ENCODE measurements at places on chromosomes 4 and X. TPM values are rescaled to one million over a fixed set of nuclear protein-coding genes. Genes with fewer than 3 reads are reported as not detected.
A peak's percentile ranks its signal among the peaks of the same experiment; 100 is the strongest.

The MAD2L1 gene
- 28.5 TPM for total RNA-seq

The ATP2B3 gene
- not detected for total RNA-seq

The CLDN22 gene
- not detected for total RNA-seq

The CXCL1 gene
- total RNA-seq: 1.3 TPM

The CD38 gene
- not detected for total RNA-seq

The ADH6 gene
- total RNA-seq: not detected

The CYLC1 gene
- total RNA-seq: not detected

The MAGEA4 gene
- total RNA-seq: not detected

The GABRQ gene
- not detected for total RNA-seq

DNA sequence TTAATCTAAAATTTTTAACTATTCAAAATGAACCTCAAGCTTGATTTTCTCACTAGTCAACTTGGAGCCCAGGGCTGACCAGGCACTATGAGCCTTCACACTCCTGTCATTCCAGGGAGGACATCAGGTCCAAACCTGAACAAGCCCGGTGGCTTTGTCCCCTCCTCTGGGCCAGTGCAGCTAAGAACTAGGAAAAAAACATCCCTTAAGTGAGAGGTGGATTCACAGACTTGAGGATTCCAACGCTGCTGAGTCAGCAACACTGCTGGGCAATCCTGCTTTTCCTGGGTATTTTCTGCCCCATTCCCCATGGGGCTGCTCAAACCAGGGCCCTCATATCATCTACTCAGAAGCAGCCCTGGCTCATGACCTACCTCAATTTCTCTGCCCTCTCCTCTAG lies 4.0 kb downstream of the RNF212 start:
- peaks cover 32% of the 10 kb centered on the region for H3K27me3 ChIP-seq
- DNase-seq: no peak
- no peak overlapping the region for H3K27ac ChIP-seq
- H3K36me3 ChIP-seq: no peaks in the 10 kb centered on the region
- H3K4me1 ChIP-seq: no peaks in the 10 kb centered on the region

DNA sequence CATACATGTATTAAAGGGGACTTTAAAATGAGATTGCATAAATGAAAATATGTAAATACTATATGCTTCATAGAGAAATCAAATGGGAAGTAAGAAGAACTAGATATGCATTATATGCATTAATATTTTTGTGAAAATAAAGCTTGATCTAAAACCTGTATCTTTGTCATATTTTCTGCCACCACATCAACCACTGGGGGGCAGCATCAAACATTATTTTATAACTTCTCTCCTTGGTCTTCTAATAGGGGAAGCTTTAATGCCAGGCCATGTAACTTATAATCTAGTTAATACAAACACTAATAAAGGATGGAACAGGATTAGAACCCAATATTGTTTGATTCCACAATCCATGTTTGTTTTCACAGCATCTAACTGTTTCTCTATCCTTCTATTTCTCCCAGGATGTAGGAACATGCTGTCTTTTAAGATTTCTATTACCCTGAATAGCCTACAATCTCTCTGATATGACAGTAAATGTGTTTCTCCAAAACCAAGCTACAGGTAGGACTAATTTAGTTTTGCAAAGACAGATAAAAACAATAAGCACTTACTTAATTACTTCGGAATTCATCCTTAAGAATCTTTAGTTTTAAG lies 10.0 kb downstream of the QRFPR start:
- H3K4me3 ChIP-seq: no peak overlapping the region
- H3K27me3 ChIP-seq: no peaks in the 10 kb centered on the region
- H3K36me3 ChIP-seq: no peaks in the 10 kb centered on the region
- H3K4me1 ChIP-seq: peaks cover 8% of the 10 kb centered on the region

GRCh38 chr4:26936284-26937065 lies 75.8 kb downstream of the STIM2 start:
- no peak overlapping the region for H3K4me3 ChIP-seq
- H3K27me3 ChIP-seq: no peaks in the 10 kb centered on the region
- DNase-seq: no peak
- no peak overlapping the region for H3K27ac ChIP-seq

GRCh38 chrX:80513625-80514024 lies 93.4 kb downstream of the TENT5D start:
- no peak for DNase-seq
- H3K36me3 ChIP-seq: no peaks in the 10 kb centered on the region
- no peak overlapping the region for H3K4me3 ChIP-seq
- no peaks in the 10 kb centered on the region for H3K27me3 ChIP-seq
- no peaks in the 10 kb centered on the region for H3K4me1 ChIP-seq

GRCh38 chr4:61210186-61210939 lies 10.2 kb downstream of the ADGRL3 start:
- H3K4me3 ChIP-seq: no peak overlapping the region
- no peaks in the 10 kb centered on the region for H3K27me3 ChIP-seq
- no peaks in the 10 kb centered on the region for H3K36me3 ChIP-seq
- no peak overlapping the region for H3K27ac ChIP-seq
- H3K4me1 ChIP-seq: no peaks in the 10 kb centered on the region

DNA sequence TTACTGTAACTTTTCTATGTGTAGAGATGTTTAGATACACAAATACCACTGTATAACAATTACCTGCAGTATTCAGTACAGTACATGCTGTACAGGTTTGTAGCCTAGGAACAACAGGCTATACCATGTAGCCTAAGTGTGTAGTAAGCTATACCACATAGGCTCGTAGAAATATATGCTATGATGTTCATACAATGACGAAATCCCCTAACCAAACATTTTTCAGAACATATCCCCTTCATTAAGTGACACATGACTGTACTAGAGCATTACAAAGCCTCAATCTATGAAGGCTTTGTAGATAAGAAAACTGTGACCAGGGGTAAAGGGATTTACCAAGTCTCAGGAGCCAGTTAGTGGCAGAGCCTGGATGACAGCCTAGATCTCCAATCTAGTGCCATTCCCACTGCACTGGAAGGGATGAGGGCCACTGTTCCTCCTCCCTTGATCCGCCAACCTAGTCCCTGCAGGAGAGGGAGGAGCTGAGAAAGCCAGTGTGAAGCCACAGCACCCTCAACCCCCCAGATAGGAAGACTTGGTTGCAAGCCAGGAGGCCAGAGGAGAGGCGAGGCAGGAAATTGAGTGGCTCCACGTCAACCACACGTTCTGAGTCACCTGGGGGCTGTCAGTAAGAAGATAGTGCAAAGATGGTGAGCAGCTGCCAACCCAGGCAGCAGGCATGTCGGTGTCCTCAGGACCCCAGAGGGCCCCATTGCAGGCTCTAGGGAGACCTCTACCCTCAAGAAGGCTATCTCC lies 227.7 kb downstream of the BCOR start:
- no peak overlapping the region for H3K27ac ChIP-seq
- no peak overlapping the region for H3K4me3 ChIP-seq
- H3K27me3 ChIP-seq: peaks cover 1% of the 10 kb centered on the region
- H3K4me1 ChIP-seq: peaks cover 23% of the 10 kb centered on the region
- no peaks in the 10 kb centered on the region for H3K36me3 ChIP-seq
- DNase-seq: peak; percentile 37

DNA sequence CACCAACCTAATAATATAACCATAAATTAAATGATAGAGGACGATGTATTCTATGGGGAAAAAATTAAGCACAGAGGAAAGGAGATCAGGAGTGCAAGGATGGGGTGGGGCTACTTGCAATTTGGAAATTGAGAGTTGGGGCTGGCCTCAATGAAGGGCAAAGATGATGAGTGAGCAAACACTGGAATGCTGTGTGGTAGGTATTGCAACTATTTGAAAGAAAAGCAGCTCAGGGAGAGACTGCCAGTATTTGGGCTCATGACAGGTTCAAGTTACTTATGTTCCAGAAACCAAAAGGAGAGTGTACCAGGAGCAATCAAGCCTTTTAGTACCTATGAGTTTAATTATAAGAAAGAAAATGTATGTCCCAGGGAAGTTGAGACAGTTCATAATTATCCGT lies 47.4 kb downstream of the ASIC5 start:
- H3K27ac ChIP-seq: no peak overlapping the region
- H3K27me3 ChIP-seq: no peaks in the 10 kb centered on the region
- H3K4me3 ChIP-seq: no peak overlapping the region
- H3K36me3 ChIP-seq: no peaks in the 10 kb centered on the region
- no peak for DNase-seq

GRCh38 chr4:40379248-40379647 lies 44.1 kb downstream of the CHRNA9 start:
- H3K27ac ChIP-seq: no peak overlapping the region
- peaks cover 16% of the 10 kb centered on the region for H3K4me1 ChIP-seq
- no peak overlapping the region for H3K4me3 ChIP-seq
- DNase-seq: no peak
- no peaks in the 10 kb centered on the region for H3K36me3 ChIP-seq

GRCh38 chrX:67777148-67777547 lies 233.3 kb downstream of the AR start:
- peaks cover 28% of the 10 kb centered on the region for H3K4me1 ChIP-seq
- no peak overlapping the region for H3K4me3 ChIP-seq
- no peaks in the 10 kb centered on the region for H3K36me3 ChIP-seq
- no peak for DNase-seq

- H3K27me3 ChIP-seq: no peaks in the 10 kb centered on the region
- H3K27ac ChIP-seq: no peak overlapping the region
- H3K36me3 ChIP-seq: no peaks in the 10 kb centered on the region
- DNase-seq: no peak
- H3K4me1 ChIP-seq: no peaks in the 10 kb centered on the region
- no peak overlapping the region for H3K4me3 ChIP-seq
Measured at GRCh38 chr4:32243926-32244325, 1523.8 kb downstream of the PCDH7 start.

GRCh38 chrX:146921204-146921603 lies 106.7 kb upstream of the CXorf51A start:
- no peaks in the 10 kb centered on the region for H3K27me3 ChIP-seq
- H3K27ac ChIP-seq: no peak overlapping the region
- no peaks in the 10 kb centered on the region for H3K36me3 ChIP-seq
- no peak overlapping the region for H3K4me3 ChIP-seq
- H3K4me1 ChIP-seq: no peaks in the 10 kb centered on the region

- no peak overlapping the region for H3K4me3 ChIP-seq
- DNase-seq: no peak
- no peak overlapping the region for H3K27ac ChIP-seq
- no peaks in the 10 kb centered on the region for H3K4me1 ChIP-seq
- H3K36me3 ChIP-seq: no peaks in the 10 kb centered on the region
- peaks cover 6% of the 10 kb centered on the region for H3K27me3 ChIP-seq
Measured at GRCh38 chrX:13821738-13822137, 4.8 kb upstream of the GPM6B start.

- H3K4me1 ChIP-seq: no peaks in the 10 kb centered on the region
- no peaks in the 10 kb centered on the region for H3K36me3 ChIP-seq
- no peak overlapping the region for H3K4me3 ChIP-seq
- no peak for DNase-seq
Measured at GRCh38 chrX:141724186-141724585, 25.6 kb upstream of the SPANXD start.

- no peak overlapping the region for H3K27ac ChIP-seq
- DNase-seq: no peak
- no peak overlapping the region for H3K4me3 ChIP-seq
- H3K27me3 ChIP-seq: no peaks in the 10 kb centered on the region
- H3K4me1 ChIP-seq: no peaks in the 10 kb centered on the region
Measured at GRCh38 chr4:21304540-21304887, 604.3 kb downstream of the PACRGL start.

- peaks cover 24% of the 10 kb centered on the region for H3K4me1 ChIP-seq
- H3K27ac ChIP-seq: peak within 1 kb of the TSS; percentile 99
- peak within 1 kb of the TSS; percentile 96 for H3K4me3 ChIP-seq
- DNase-seq: peak; percentile 99
Measured at GRCh38 chr4:48830706-48831531, at the start of gene OCIAD1. TSS of gene OCIAD1 (plus strand) at chr4:48831088. CDS start at chr4:48832625, 1,537 bp downstream.

DNA sequence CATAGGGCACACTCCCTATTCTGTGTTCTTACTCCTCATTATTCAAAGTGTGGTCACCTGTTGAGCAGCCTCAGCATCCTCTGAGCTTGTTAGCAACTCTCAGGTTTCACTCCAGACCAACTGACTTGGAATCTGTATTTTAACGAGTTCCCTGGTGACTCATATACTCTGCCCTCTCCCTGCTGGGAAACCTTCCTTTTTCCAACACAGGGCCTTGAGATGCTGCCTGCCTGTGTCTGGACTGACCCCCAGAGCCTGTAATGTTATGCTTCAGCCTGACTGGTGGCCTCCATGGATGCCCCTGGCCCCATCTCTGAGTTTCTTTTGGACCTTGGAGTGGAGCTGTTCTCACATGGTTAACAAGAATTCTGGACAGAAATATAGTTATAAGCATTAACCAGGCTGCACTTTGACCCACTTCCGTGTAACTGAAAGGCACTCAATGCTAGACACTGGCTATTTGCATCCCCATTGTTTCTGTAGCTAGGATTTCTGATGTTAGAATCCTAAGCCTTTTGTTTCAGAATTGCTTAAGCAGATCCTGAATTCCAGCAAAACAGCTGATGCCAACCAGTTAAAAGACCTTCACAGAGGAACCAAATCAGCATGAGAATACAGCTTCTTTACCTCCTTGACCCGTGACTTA lies 262.6 kb downstream of the STIM2 start:
- no peaks in the 10 kb centered on the region for H3K36me3 ChIP-seq
- no peak for DNase-seq
- no peak overlapping the region for H3K4me3 ChIP-seq
- H3K4me1 ChIP-seq: no peaks in the 10 kb centered on the region
- H3K27ac ChIP-seq: no peak overlapping the region

DNA sequence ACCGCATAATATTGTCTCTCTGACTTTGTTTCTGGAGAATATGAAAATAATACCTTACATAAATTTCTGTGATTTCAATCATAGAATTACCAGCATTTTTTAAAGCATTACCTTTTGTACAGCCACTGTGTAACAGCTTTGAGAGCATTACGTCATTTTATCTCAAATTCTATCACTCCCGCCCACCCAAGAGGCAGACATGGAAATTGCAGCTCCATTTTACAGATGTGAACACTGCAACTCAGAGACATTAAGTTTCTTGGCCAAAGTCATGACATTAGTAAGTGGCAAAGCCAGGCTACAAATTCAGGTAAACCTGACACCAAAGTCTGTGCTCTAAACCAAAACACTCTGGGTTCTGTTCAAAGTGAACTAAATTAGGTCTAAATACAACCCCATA lies 33.6 kb upstream of the KDR start:
- no peak overlapping the region for H3K27ac ChIP-seq
- H3K27me3 ChIP-seq: peaks cover 12% of the 10 kb centered on the region
- DNase-seq: no peak
- H3K4me1 ChIP-seq: no peaks in the 10 kb centered on the region

DNA sequence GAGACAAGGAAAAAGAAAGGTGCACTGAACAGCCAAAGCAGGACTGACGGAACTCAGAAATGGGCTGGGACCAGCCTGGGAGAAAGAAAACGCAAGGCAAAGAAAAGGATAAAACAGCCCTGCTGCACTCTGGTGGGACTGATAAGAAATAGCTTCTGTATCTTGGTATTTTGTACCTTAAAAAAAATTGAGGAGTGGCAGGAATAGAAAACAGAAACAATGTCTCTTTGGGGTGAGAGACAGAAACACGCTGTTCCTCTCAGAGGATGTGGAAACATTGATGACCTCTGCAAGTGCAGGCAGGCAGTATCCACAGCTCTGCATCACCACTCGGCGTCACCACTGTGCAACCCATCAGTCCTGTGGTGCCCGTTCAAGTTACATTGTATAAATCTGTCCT lies 152.5 kb upstream of the SPRY1 start:
- no peak overlapping the region for H3K27ac ChIP-seq
- no peak for DNase-seq
- no peaks in the 10 kb centered on the region for H3K27me3 ChIP-seq
- H3K4me3 ChIP-seq: no peak overlapping the region
- peaks cover 16% of the 10 kb centered on the region for H3K36me3 ChIP-seq

- peaks cover 7% of the 10 kb centered on the region for H3K36me3 ChIP-seq
- H3K27ac ChIP-seq: peak overlapping the region; percentile 92
- H3K27me3 ChIP-seq: peaks cover 2% of the 10 kb centered on the region
- H3K4me1 ChIP-seq: peaks cover 65% of the 10 kb centered on the region
- peak overlapping the region; percentile 99 for H3K4me3 ChIP-seq
- peak; percentile 63 for DNase-seq
Measured at GRCh38 chr4:55545641-55546505, 836 bp downstream of the CLOCK start.
